Breast epithelium (tissue), 4 donors: ENCODE measurements at places on chromosomes 12 and 14. TPM values are rescaled to one million over a fixed set of nuclear protein-coding genes. Genes with fewer than 3 reads are reported as not detected.

The IL22 gene
- not detected for total RNA-seq

The P2RX2 gene
- not detected for total RNA-seq

The TC2N gene
- 169 TPM for total RNA-seq

The FAM177A1 gene
- 54.0 TPM for total RNA-seq

The CDCA4 gene
- total RNA-seq, result 5.1 TPM

The KRT72 gene
- not detected for total RNA-seq

The SERPINA10 gene
- not detected for total RNA-seq

The CYP27B1 gene
- total RNA-seq, result 0.48 TPM

The CCDC77 gene
- total RNA-seq, result 5.6 TPM

The TCL1B gene
- total RNA-seq, result not detected

The PRH2 gene
- total RNA-seq, result not detected

The CPM gene
- 1,281 TPM for total RNA-seq

DNA sequence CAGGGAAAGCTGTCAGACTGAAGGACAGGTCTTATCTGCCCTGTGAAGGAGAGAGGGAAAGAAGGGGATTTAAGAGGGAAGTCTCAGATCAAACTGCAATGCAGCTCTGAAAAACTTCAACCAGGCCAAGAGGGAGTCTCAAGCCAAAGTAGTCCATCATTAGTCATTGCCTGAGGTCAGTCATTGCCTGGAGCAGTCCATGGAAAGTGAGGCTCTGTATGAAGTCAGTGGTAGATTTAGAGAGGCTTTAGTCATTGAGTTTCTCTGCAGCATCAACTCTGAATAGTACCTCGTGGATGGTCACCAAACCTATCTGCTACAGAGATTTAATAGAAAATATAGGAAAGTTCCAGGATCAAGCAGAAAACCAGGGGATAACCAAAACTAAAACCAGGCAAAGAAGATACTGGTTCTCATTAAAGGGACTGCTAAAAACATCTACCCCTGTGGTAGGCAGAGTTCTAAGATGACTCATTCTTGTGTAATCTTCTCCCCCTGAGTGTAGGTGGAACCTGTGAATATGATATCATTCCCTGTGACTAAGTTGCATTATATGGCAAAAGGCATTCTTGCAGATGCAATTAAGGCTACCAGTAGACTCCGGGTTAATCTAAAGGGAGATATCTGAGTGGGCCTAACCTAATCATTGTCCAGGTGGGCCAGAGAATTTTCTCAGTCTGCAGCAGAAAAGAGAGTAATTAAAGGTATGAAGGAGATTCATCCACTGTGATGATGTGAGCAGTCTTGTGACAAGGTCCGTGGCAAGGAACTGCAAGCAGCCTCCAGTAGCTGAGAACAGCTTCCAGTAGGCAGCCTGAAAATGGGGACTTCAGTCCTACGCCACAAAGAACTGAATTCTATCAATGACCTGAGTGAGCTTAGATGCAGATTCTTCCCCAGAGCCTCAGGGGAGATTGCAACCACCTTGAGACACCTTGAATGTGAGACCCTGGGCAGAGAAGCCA, 123.1 kb downstream of the GALC start:
- no peak for DNase-seq

- DNase-seq, result no peak
Measured at GRCh38 chr12:42640391-42640790, 50.8 kb upstream of the PRICKLE1 start.

DNA sequence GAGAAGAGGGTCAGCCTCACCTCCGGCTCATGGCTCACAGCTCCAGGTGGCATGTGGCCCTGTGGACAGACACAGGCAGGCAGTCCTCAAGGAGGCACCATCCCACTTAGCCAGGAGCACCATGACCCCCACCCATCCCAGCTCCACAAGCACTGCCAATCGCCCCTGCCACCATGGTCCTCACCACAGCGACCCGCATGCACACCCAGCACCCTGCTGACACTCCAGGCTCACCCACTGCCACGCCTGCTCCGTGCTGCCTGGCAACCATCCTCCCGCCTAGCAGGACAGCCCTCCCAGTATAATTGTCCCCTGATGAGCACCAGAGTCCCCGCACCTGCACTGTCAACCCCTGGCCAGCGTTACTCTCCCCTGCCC, 50.9 kb downstream of the TRPV4 start:
- DNase-seq, result no peak

- DNase-seq, result no peak
Measured at GRCh38 chr12:86837246-86837645, 581.1 kb upstream of the MGAT4C start.

GRCh38 chr14:105378199-105378598, 20.1 kb upstream of the TEX22 start:
- no peak for DNase-seq

- no peak for DNase-seq
Measured at GRCh38 chr14:92625213-92625612, 111.6 kb downstream of the RIN3 start.

DNA sequence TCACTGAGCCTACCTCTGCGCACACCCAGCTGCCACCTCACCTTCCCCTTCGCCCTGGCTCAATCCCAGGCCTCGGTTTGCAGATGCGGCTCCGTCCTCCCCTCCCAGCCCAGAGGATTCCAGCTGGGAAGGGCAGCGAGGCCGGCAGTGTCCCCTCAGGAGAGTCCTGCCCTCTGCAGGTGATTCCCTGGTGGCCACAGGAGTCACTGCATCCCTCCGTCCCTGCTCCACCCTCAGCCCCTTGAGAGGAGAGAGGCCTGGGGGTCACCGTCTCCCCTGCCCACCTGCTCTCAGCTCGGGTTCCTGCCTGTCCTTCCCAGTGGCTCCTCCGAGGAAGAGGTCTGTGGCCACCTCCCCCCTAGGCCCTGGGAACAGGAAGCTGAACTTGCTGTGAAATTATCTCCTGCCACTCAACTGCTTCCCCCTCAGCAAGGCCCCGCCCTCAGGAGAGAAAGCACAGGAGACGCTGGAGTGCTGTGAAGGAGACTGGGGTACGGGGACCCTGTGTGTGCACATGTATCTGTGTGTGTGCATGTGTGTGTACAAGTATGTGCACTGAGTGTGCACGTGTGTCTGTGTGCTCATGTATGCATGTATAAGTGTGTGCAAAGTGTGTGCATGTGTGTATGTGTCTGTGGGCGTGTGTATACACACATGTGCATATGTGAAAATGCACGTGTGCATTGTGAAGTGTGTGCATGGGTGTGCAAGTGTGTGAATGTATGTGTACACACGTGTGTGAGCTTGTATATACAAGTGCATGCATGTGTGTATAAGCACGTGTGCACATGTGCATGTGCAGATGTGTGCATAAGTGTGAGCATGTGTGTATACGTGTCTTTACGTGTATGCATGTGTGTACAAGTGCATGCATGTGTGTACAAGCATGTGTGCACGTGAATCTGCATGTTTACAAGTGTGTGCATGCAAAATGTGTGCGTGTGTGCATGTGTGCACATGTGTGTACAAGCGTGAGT, 13.2 kb upstream of the GALNT9 start:
- no peak for DNase-seq

DNA sequence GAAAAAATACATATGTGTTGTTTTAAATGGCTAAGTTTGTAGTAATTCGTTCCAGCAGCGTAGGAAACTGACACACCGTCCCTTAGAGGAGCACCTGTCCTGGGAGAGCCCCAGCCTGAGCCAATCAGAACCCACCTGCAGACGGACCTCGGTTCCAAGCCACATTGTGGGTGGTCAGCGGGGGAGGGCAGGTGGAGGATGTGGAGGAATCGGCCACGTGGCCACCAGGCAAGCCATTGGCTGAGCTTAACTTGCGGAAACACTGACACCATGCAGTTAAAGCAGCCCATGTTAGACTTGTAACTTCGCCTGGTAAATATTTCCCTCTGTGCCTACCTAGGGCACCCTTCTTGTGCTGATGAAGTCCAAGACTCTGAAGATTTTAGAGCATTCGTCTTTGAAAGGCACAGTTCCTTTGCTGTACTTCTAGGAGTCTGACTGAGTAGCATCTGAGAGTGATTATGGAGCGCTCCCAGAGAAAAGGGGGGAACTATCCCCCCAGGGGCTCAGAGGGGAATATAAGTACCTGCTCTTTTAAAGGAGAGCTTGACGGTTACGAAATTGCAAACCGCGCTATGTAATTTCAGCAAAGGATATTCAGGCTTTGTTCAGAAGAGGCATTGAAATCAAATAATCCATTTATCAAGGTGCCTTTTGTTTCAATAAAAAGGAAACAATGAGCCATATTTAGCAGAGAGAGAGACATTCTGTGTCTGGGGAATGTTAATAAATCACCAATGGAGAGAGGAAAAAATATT, 135.7 kb downstream of the TMEM132C start:
- no peak for DNase-seq

GRCh38 chr12:5523396-5524115, 91.6 kb downstream of the NTF3 start:
- no peak for DNase-seq

DNA sequence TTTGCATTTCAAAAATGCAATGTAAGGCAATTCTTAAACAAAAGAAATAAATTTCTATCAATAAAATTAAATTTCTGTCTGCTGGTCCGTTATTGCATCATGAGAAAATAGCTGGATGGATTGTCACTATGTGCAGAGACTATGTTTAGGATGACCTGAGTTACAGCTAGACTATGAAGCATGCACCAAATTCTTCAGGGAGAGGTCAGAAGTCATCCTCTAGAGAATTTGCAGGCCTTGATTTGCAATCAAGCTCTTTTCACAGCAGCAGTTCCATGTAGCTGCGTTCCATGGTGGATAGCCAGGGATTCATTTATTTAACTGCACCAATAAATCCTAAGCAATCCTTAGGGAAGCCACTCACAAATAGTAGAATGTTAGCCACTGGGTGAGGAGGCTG, 253.7 kb downstream of the MSRB3 start:
- no peak for DNase-seq

GRCh38 chr12:47901063-47901717, 3.6 kb downstream of the VDR start:
- no peak for DNase-seq

DNA sequence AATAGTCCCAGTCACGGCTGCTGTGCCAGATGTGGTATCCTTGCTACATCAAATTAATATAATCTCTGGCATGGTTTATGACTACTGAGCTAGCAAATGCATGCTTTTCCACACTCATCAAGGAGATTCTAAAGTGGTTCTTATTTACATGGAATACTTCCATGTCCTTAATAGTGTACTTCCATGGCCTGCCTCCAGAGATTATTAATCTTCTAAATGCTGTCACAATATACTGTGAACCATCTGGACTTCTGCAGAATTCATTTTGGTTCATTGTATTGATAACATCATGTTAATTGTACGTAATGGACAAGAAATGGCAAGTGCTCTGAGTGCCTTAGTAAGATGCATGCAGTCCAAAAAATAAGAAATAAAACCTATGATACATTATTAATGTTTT, 230.8 kb downstream of the NUAK1 start:
- no peak for DNase-seq

- DNase-seq, result no peak
Measured at GRCh38 chr14:68112442-68112841, 292.9 kb downstream of the RAD51B start.

GRCh38 chr14:71687166-71687831, 244.9 kb upstream of the RGS6 start:
- no peak for DNase-seq

- no peak for DNase-seq
Measured at GRCh38 chr12:622416-622815, 40.8 kb downstream of the NINJ2 start.

DNA sequence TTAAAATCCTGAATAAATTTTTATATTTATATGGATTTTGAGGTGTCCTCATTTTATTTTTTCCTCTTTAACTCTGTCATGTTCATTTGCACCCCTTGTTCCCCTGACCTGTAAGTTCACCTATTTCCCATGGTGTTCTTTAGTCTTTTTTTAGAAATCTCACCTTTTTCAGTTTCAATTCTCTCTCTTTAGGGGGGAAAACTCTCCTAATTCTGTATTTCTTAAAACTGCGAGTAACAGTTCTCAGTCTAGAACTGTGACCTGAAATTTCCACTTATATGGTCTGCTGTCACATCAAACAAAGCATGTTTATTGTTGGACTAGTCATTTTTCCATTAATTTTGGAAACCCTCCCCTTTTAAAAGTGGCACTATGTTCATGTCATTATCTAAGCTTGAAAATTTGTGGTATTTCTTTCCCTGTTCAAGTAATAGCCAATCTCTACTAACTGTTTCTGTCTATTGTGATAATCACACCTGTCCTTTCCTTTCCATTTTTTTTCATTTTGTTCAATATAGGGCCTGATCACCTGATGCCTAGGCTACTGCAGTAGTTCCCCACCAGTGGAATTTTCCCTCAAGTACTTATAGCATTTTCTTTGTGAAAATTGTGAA, 14.0 kb upstream of the FBXO33 start:
- no peak for DNase-seq

- no peak for DNase-seq
Measured at GRCh38 chr14:99644723-99645544, at the start of gene HHIPL1. Gene HHIPL1 (plus strand): TSS chr14:99645129. CDS start chr14:99645208, 79 bp downstream.

DNA sequence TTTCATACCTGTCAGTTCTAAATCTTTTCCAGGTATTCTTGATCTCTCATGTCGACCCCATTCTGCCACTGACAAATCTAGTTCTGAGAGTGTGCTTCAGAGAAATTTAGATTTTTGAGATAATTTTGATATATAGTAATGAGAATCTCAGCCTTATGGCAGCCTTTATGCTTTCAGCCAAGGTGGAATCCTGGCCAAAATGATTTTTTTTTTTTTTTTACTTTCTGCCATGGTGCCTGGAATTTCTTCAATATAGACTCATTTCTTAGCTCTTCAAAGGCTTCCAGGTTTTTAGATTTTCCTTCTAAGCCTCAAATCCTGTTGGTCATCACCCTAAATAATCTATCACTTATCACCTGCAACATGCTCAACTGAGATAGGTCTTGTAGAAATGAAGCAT, 926.6 kb downstream of the NRXN3 start:
- no peak for DNase-seq

GRCh38 chr12:52380271-52380694, 5.2 kb downstream of the KRT84 start:
- peak; percentile 57 for DNase-seq

DNA sequence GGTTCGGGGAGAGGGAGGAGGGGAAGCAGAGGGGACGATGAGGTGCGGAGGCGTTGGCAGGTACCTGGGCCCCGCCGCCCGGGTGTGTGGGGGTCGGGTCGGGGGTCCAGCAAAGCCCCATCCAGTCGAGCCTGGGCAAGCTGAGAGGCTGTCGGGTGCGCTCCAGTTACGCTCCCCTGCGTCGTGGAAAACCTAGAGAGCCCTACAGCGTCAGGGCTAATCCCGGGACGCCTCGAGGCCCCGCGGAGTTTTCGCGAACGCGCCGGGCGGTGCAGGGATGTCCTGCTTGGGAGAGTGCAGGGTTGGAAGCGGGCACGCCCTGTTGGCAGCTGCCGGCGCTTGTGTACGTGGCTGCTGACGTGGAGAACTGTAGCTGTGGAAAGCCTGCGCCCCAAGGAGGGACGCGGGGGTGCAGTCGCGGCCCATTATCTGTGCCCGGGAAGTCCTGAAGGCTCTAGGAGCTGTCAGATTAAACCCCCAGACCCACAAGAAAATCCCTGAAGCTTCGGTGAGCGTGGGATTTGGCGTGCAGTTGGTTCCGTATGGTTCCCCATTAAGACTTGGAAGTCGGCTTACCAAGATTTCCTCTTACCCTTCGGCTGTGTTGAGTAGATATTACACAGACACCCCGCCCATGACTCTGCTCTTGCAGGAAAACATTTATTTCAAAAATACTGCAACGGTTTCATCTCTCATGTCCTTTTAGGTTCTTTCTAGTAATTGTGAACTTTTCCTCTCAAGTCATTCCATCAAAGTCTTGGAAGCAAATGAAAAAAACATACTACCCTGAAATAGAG, 11.3 kb upstream of the SLC38A2 start:
- peak; percentile 92 for DNase-seq

- DNase-seq, result no peak
Measured at GRCh38 chr14:20383636-20384035, 29.7 kb downstream of the TEP1 start.

GRCh38 chr12:68268967-68269366, 15.6 kb upstream of the IL22 start:
- no peak for DNase-seq
